ENCODE measurements at places on chromosomes 7 and 10.

- DNase-seq: no peak
Measured at GRCh38 chr7:33129806-33130153, 416 bp downstream of the BBS9 start.

GRCh38 chr10:23294638-23295247 is 49.9 kb downstream of the C10orf67 start:
- no peak for DNase-seq

GRCh38 chr10:112532189-112532588 is 85.2 kb downstream of the VTI1A start:
- DNase-seq: no peak

GRCh38 chr7:124811341-124811740 is 45.7 kb upstream of the GPR37 start:
- no peak for DNase-seq

- DNase-seq: no peak
Measured at GRCh38 chr7:121874298-121874697, 1.3 kb downstream of the PTPRZ1 start.
